ENCODE measurements at places on chromosomes 16 and 17.

DNA sequence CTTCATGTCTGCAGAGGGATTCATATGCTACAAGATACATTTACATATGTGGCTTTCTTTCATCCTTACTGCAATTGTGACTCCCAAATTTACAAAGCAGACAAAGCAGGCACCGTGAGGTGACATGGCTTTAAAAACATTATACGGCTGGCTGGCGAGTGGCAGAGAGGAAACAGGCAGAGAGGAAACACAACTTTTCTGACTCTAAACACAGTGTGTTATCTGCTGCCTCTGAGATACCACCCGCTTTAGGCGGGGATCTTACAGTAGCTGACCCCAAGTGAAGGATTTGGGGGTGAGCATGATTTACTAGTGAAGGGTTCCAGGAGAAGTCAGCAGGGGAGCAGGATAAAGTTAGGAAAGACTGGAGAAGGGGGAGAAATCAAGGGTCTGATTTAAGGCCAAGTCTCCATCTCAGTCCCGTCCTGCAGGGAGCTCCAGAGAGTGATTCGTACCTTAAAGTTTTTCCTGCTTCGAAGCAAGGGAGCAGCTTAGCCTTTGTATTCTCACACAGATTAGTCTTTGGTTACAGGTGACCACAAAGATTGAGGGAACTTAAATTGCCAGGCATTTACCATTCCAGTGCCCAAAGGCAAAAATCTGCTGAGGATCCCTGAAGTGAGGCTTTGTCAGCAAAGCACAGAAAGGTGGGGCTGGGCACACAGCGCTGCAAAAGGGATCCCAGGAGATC is 355.0 kb downstream of the GRIN2A start:
- no peak for DNase-seq

GRCh38 chr17:40646791-40647623 is 611 bp downstream of the SMARCE1 start:
- no peak for DNase-seq

- DNase-seq: no peak
Measured at GRCh38 chr17:1077581-1077985, 80.7 kb downstream of the TIMM22 start.

DNA sequence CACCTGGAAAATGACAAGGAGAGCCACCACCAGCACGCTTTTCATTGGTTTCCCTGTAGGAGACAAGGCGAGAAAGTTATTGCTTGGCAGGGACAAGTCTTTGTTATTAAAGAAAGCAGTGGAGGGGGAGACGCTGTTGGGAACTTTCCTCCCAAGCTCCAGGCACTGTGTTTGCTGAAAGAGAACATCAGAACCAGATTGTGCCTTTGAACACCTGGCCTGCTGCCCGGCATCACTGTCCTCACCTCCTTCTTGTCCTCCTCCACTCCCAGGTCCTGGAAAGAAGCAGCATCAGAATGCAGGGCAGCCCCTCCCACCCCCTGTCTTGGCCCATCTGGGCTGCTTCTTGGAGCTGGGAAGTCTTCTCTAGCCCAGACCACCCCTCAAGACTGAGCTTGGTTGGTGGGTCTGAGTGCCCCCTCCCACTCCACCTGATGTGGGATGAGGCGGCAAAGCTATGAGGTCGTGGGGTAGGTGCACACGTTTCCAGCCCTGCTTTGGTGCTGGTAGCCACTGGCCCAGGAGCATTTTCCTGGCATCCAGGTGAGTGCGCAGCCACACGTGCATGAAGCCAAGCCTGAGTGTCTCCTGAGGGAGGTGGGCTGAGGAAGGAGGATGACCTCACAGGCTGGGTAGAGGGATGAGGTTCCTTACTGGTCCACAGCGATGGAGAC is 6.2 kb downstream of the CCR7 start:
- DNase-seq: no peak

- peak; percentile 37 for DNase-seq
Measured at GRCh38 chr16:21600031-21600773, 825 bp downstream of the METTL9 start.

GRCh38 chr17:40961591-40961990 is 5.2 kb downstream of the KRT39 start:
- DNase-seq: no peak

GRCh38 chr17:6162216-6162615 is 92.0 kb downstream of the WSCD1 start:
- no peak for DNase-seq

GRCh38 chr17:76160896-76161528 is 20.0 kb upstream of the FOXJ1 start:
- DNase-seq: no peak

DNA sequence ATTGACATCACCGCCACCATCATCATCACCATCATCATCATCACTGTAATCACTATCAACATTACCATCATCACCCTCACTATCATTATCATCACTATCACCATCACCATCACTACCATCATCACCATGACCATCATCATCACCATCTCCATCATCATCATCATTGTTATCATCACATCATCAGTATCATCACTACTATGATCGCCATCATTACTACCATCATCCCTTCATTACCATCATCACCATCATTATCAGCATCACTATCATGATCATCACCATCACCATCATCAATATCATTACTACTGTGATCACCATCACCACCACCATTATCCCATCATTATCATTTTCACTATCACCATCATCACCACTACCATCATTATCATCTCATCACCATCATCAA is 368.3 kb downstream of the SEC14L1 start:
- no peak for DNase-seq

GRCh38 chr16:74033441-74033995 is 263.1 kb upstream of the PSMD7 start:
- DNase-seq: no peak

- no peak for DNase-seq
Measured at GRCh38 chr16:502179-502943, 25.2 kb upstream of the CAPN15 start.
